ENCODE measurements at places on chromosomes 6 and 20.

GRCh38 chr6:84583784-84584183 lies 180.6 kb downstream of the TBX18 start:
- no peak for DNase-seq

DNA sequence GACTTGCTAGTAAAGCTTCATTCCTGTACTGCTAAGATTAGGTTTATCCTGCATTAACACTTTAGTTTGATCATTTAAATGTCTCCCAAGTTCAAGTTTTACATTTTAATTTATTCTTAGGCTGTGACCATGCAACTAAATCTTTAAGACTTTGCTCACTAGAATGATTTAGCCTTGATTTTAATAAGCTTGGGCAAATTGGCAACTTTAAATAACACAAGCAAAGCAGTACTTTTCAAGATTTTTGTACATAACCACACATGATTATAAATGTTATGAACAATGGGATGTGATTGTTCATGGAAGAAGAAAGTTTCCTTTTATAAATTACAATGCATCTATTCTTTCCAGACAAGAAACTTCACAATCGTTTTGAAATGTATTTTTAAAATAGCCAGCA lies 948.0 kb upstream of the EPHA7 start:
- DNase-seq: no peak

- DNase-seq: no peak
These were observed 468 bp downstream of the TRDN start for GRCh38 chr6:123636282-123636681.

- DNase-seq: no peak
These were observed 12.2 kb downstream of the ZNF831 start for GRCh38 chr20:59175861-59176260.

GRCh38 chr6:159065759-159066329 lies 21.1 kb upstream of the TAGAP start:
- no peak for DNase-seq

DNA sequence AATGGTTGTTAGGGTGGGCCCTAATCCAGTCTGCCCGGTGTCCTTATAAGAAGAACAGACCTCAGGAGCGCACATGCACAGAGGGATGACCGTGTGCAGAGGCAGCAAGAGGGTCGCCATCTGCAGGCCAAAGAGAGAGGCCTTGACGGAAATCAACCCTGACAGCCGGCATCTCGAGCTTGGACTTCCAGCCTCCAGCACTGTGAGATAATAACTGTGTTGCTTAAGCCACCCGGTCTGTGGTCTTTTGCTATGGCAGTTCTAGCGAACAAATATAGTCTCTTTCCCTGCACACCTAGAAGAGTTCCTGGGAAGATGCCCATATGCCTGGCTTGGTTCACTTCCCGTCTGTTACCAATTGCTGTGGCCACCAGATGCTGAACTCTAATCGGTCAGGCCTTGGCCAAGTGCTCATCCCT lies 35.3 kb upstream of the PTGIS start:
- no peak for DNase-seq

GRCh38 chr20:21511485-21511849 lies 2.4 kb downstream of the NKX2-2 start:
- no peak for DNase-seq

DNA sequence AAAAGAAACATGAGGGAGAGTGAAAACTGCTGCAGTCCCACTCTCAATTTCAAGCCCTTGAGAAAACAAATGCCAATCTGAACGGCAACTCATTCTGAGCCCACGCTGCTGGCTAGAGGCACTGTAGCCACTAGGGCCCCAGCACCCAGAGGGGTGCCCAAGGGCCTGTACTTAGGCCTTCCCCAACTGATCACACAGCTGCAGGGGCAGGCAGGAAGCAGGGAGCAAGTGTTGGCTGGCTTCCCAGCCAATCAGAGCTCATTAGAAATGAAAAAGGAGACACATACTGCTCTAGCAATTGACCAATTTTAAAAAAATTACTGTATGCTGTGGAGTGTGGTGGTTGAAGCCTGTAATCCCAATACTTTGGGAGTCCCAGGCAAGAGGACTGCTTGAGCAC lies 3.7 kb upstream of the BEND3 start:
- DNase-seq: no peak

- DNase-seq: no peak
These were observed 628 bp downstream of the NKAIN4 start for GRCh38 chr20:63253438-63254231.

- no peak for DNase-seq
These were observed 337.6 kb downstream of the BTBD9 start for GRCh38 chr6:38302081-38302480.

DNA sequence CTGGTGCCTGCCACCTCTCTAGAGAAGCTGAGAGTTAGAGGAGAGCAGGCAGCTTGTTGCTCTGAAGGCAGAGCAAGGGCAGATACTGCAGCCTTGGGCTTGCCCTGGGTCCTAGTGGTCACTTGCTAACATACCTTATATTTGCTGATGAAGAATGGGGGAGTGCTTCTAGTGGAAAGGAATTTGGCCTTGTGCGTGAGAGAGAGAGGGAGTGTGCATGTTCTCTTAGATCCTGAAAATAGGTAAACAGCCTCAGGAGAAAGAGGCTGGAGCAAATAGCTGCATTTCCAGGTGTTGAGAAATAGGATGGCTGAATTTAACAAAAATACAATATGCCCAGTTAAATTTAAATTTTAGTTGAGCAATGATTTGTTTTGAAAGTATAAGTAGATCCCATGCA lies 724.5 kb upstream of the FLRT3 start:
- DNase-seq: no peak

GRCh38 chr20:52047811-52048764 lies 143.5 kb downstream of the ZFP64 start:
- DNase-seq: no peak

DNA sequence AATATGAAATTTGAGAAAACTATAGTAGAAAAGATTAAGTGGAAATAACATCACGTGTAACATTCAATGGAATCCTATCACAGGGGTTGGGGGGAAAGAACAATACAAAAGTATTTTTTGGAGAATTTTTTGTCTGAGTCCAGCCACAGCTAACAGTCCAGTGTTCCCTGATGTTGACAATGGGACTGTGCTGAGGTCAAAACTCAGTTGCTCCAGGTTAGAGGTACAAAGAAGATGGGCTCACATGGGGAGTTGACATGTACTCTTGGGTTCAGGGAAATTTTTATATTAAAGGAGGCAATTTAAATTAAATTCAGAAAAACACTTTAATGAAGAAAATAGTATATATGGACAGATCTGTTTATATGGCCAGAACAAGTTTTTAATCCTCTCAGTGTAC lies 995 bp downstream of the MYCT1 start:
- no peak for DNase-seq

All from stimulated activated CD8-positive, alpha-beta memory T cell treated with anti-CD3 and anti-CD28 coated beads, Interleukin-15, amount 100 ng/mL, for 24 hours (primary cell).